ENCODE measurements at places on chromosomes 16 and 17.

DNA sequence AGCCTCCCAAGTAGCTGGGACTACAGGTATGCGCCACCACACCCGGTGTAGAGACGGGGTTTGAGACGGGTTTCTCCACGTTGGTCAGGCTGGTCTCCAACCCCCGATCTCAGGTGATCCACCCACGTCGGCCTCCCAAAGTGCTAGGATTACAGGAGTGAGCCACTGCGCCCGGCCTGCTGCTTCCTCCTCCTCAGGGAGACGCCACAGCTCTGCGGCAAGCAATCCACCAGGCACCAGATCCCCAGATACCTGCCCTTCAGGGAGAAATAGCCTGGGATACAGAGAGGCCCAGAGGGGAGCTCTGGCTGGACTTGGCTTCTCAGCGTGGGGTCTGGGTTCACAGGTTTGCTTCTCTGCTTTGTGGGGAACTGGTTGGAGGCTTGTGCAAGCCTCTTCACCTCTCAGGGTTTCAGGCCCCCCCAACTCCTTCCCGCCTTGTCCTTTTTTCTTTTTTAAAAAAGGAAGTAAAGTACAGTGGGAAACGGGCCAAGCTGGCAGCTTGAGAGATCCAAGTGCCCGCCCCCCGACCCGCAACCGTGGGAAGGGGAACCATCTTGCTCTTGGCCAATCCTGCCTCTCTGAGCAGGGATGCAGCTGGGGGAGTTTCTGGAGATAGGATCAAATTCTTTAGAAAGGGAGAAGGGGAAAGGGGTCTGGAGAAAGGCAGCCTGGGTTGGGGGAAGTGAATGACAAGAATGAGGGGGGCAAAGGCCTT, 2.6 kb upstream of the SPHK1 start:
- no peak for DNase-seq

DNA sequence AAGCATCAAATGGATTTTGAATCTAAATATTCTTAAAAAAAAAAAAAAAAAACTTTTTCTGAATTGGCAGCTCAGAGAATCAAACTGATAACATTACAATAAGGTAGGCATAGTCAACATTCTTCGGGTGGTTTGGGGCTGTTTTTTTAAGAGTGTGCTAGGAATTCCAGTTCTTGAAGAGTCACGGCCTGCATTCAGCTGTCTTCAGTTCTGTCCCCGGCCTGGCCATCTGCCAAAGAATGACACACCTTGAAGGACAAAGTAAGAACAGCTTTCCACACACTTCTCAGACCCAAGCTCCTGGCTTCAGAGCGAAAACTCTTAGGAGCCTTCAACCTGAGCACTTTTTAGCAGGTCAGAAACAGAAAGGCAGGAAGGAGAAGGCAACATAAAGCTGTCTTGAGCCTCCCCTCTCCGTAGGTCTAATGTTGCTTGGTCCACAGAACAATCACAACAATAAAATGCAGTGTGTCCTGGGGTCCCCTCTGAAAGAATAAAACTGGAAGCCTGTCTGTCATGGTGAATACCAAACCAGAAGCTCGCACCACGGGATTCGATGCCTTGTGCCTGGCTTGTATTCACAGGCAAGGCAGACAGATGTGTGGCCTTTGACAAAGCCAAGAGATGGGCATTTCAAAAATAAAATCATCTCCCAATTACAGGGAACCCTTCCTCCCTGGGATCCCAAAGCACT, 524.4 kb upstream of the ZFHX3 start:
- peak; percentile 37 for DNase-seq

GRCh38 chr17:74190154-74190553, 13.3 kb upstream of the RPL38 start:
- DNase-seq = no peak

DNA sequence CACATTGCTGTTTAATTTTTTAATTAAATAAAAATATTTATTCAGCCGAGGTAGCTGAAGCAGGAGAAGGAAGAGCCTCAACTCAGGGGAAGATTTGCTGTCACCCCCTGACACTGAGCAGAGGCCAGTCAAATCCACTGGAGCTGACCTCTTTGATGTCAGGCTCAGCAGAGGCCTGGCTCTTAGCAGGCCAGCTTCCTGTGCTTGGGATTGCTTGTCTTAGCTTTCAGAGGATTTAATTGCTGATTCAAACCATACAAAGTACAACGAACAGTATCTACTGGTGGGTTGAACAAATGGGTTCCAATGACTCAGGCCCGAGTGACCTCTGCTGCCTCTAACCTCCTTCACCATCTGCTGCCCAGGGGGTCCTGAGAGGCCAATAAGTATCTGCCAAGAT, 417.0 kb upstream of the HSBP1 start:
- no peak for DNase-seq

- no peak for DNase-seq
Observed at GRCh38 chr17:63665527-63666214, 34.3 kb downstream of the LIMD2 start.

Measured in posterior cingulate gyrus (tissue), 11 donors.